AG04450 (cell line): ENCODE measurements at places on chromosomes 5 and 9. TPM values are rescaled to one million over a fixed set of nuclear protein-coding genes. Genes with fewer than 3 reads are reported as not detected.

The ANKRD34B gene
- polyA plus RNA-seq = not detected in 2 replicates

The PTGDS gene
- 7.8 and 9.6 TPM in 2 replicates for polyA plus RNA-seq

The CNTNAP3B gene
- polyA plus RNA-seq = 4.4 and 6.1 TPM in 2 replicates

The SH2D3C gene
- not detected in 2 replicates for polyA plus RNA-seq

The GRXCR2 gene
- not detected in 2 replicates for polyA plus RNA-seq

The KIAA1958 gene
- 0.88 and 1.1 TPM in 2 replicates for polyA plus RNA-seq

The CDH12 gene
- not detected in 2 replicates for polyA plus RNA-seq

The CDH10 gene
- not detected in 2 replicates for polyA plus RNA-seq

The FGD3 gene
- polyA plus RNA-seq = not detected in 2 replicates

The ADRA1B gene
- polyA plus RNA-seq = 0.58 and 0.98 TPM in 2 replicates

The FST gene
- polyA plus RNA-seq = 106 and 121 TPM in 2 replicates

The OR1Q1 gene
- 0.14 and 0.31 TPM in 2 replicates for polyA plus RNA-seq

The CEL gene
- 0.24 and 0.41 TPM in 2 replicates for polyA plus RNA-seq

The TMEM215 gene
- not detected in 2 replicates for polyA plus RNA-seq

The NKD2 gene
- not detected in 2 replicates for polyA plus RNA-seq

The SLC46A2 gene
- polyA plus RNA-seq = not detected in 2 replicates

The PCDHGA7 gene
- polyA plus RNA-seq = 2.7 TPM in 2 replicates

The RASGRF2 gene
- polyA plus RNA-seq = 18.1 and 19.5 TPM in 2 replicates

The ARSI gene
- 11.3 and 15.8 TPM in 2 replicates for polyA plus RNA-seq

The GLRA1 gene
- not detected in 2 replicates for polyA plus RNA-seq

The VCP gene
- polyA plus RNA-seq = 386 and 411 TPM in 2 replicates

The NR2F1 gene
- 47.9 and 65.5 TPM in 2 replicates for polyA plus RNA-seq

The KYAT1 gene
- polyA plus RNA-seq = 5.2 and 7.0 TPM in 2 replicates

The IL5 gene
- not detected in 2 replicates for polyA plus RNA-seq

The SPATA31A3 gene
- polyA plus RNA-seq = not detected in 2 replicates

The NR6A1 gene
- polyA plus RNA-seq = 0.10 and 0.12 TPM in 2 replicates

The CORO2A gene
- 1.4 TPM in 2 replicates for polyA plus RNA-seq

The KIF4B gene
- 0.02 TPM in 1 of 2 replicates, not detected in the other for polyA plus RNA-seq

The OCLN gene
- polyA plus RNA-seq = 1.4 and 2.1 TPM in 2 replicates

The OR1J2 gene
- polyA plus RNA-seq = 0.10 TPM in 1 of 2 replicates, not detected in the other

The PTGS1 gene
- 78.3 and 83.1 TPM in 2 replicates for polyA plus RNA-seq

The FAM81B gene
- polyA plus RNA-seq = not detected in 2 replicates

The DAB2 gene
- 177 and 206 TPM in 2 replicates for polyA plus RNA-seq

The INSL4 gene
- 0.05 TPM in 1 of 2 replicates, not detected in the other for polyA plus RNA-seq

The RAI14 gene
- polyA plus RNA-seq = 162 and 211 TPM in 2 replicates

The SPINK6 gene
- polyA plus RNA-seq = not detected in 2 replicates

The CDKN2B gene
- 10.2 and 10.7 TPM in 2 replicates for polyA plus RNA-seq

The GZMA gene
- polyA plus RNA-seq = not detected in 2 replicates

The SPATA31A5 gene
- polyA plus RNA-seq = not detected in 2 replicates

The SPINK4 gene
- polyA plus RNA-seq = not detected in 2 replicates

The DTWD2 gene
- 1.5 and 1.9 TPM in 2 replicates for polyA plus RNA-seq

The TAS2R1 gene
- polyA plus RNA-seq = 0.09 and 0.14 TPM in 2 replicates

The LIX1 gene
- polyA plus RNA-seq = not detected in 2 replicates

The GDA gene
- not detected in 2 replicates for polyA plus RNA-seq

The RETREG1 gene
- polyA plus RNA-seq = 0.14 TPM in 1 of 2 replicates, not detected in the other

The PDGFRB gene
- polyA plus RNA-seq = 118 and 149 TPM in 2 replicates

The TMEM250 gene
- polyA plus RNA-seq = 8.8 and 12.7 TPM in 2 replicates
